ENCODE measurements at places on chromosomes 3 and 15. TPM values are rescaled to one million over a fixed set of nuclear protein-coding genes. Genes with fewer than 3 reads are reported as not detected.

Gene DUOXA2
- not detected for total RNA-seq

Gene EPHA6
- not detected for total RNA-seq

Gene LMOD3
- not detected for total RNA-seq

Gene GOLGA8S
- not detected for total RNA-seq

Gene NGRN
- 82.9 TPM for total RNA-seq

Gene CSTA
- total RNA-seq = not detected

Gene GOLGA6B
- not detected for total RNA-seq

- peak; percentile 21 for DNase-seq
Observed at GRCh38 chr3:14857506-14857905, 38.7 kb downstream of the FGD5 start.

DNA sequence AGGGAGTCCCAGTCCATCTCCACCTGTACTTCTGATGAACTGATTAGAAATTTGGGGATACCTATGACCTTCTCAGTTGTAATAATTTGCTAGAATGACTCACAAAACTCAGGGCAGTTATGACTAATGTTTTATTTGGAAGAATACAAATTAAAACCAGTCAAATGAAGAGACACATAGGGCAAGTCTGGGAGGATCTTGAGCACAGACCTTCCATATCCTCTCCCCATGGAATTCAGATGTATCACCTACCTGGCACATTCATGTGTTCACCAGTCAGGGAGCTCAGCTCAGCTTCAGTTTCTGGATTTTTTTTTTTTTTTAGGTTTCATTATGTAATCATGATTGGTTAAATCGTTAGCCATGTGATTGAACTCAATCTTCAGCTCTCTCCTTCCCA, 247.7 kb downstream of the VGLL3 start:
- no peak for DNase-seq

- no peak for DNase-seq
Observed at GRCh38 chr3:30504939-30505338, 101.5 kb upstream of the TGFBR2 start.

DNA sequence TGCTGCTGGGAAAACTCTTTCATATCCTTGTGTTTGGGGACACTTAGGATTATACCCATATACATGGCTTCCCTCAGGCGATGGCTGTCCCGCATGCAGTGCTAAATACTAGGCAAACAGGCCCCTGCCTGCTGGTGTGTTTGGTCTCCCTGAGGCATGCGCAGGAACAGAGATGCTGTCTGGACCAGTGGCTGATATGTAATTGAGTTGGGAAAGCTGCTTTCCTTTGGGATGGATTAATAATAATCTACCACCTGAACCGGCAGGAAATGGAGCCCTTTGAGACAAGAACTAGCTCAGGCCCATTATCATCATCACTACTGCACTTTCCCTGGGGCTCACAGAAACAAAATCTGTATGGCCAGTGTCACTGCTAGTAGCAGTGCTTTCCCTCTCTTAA, 18.0 kb downstream of the ZDHHC3 start:
- DNase-seq = no peak

DNA sequence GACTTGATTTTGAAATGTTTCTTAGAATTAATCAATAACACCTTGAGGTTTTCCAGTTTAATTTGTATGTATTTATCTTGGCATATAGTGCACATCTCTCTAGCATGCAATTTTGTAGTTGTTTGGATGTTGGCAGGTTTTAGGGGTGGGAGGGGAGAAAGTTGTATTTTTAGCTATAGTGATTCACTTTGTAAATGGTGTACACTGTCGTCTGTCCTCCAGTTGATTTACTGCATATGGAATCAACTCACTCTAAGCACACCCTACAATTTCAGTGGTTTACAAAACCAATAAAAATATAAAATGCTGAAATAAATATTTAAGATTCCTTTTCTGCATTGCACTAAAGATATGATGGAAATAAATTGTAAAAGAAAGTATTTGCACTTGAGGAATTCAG, 199.1 kb downstream of the CDIN1 start:
- peak; percentile 60 for DNase-seq

- peak; percentile 97 for DNase-seq
Observed at GRCh38 chr3:120615847-120616609, 19.9 kb downstream of the NDUFB4 start.

DNA sequence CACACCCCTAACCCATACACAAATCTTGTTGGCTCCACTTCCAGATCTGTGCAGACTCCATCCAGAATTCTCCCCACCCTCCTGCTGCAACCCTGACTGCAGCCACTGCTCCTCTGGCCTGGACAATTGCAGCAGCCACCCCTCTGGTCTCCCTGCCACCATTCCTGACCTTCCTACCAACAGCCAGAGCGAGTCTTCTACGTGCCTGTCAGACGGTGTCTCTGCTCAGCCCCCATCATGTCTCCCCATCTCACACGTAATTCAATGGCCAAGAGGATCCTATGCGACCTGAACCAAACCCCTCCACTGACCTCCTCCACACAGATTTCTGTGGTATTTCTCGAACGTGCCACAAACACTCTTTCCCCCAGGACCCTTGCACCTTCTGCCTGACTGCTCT, 103.3 kb downstream of the TPRA1 start:
- DNase-seq = no peak

DNA sequence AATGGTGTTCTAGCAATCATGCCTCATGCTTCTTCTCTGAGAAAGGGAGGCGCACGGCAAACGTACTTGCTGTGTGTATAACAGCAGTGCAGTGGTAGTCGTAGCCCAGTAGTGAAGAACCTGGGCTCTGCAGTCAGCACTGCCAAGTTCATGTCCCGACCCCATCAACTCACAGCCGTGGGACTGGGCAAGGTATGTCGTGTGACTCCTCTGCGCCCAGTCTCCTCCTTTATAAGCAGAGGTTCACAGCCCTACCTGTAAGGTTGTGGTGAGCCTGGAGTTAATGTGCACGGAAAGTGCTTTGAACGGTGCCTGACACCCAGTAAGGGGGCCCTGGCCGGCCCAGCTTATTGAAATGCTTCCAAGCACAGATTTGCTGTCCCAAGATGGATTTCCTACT, 26.6 kb downstream of the EHD4 start:
- no peak for DNase-seq

DNA sequence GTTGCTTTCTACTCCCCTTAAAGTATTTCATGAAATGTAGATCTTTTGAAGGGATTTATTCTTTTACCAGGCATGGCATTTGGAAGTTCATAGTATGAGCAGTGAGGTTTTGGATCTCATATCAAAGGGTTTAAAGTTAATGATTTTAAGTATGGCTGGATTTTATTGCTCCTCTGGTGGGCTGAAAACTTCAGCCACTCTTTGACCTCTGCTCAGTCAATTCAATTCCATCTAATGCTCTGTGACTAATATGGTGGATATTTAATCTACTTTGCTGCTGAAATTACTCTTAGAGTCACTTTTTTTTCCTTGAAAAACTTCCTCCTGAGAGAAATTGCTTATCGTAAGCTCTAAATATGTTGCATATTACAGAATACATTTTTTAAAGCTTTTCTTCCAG, 218.6 kb downstream of the NR2F2 start:
- DNase-seq = no peak

DNA sequence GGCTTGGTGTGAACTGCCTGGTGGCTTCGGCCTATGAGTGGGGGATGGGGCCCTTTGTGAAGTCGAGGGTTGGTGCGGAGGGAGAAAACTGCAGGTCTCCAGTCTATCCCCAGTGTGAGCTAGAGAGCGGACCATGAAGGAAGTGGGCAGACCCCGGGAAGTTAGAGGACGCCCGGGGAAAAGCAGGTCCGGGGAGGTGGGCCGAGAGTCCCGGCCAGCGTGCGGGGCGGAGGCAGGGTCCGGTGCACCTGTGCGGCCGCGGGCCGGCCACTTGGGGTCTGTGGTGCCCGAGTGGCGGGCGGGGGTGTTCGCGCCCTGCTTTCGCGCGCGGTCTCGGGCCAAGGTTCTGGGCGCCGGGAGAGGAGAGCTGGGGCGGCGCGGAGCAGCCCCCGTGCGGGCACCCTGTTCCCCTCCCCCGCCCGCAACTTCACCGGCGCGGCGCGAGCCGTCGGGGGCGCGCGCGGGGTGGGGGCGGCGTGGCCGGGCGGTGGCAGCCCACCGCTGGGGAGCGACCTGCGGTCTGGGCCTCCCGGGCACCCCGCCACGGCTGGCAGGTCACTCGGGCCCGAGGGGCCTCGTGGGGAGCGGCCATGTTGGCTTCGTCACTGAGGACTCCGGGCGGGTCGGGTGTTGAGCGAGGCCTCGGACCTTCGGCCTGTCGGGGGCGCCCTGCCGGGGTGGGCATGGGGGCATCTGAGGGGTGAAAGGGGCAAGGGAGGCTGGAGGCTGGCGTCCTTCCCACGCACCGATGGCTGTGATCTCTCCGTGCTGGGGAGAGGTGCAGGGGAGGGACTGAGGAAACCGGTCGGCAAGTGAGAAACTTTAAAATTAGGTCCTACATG, 4.8 kb downstream of the UBE2E1 start:
- no peak for DNase-seq

GRCh38 chr3:185927501-185928200, 10.2 kb downstream of the TRA2B start:
- DNase-seq = no peak

DNA sequence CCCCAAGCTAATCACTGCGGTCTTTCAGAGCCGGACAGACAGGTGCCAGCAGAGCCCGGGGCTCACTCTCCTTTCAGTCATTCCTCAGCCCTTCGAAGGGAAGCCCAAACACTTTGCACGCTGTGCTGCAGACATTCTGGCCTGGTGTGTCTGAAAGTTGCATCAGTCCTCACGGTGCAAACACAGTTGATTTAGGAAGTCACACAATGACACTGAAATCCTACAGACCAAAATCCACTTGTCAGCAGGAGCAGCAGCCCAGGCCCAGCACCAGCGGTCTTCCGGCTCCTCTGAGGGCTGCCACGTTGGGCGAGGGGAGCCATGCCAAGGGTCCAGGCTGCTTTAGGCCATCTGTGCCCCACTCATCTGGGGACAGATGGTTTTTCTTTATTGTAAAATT, 61.6 kb downstream of the RGMA start:
- no peak for DNase-seq

- no peak for DNase-seq
Observed at GRCh38 chr15:91022832-91023129, 387 bp upstream of the VPS33B start.

DNA sequence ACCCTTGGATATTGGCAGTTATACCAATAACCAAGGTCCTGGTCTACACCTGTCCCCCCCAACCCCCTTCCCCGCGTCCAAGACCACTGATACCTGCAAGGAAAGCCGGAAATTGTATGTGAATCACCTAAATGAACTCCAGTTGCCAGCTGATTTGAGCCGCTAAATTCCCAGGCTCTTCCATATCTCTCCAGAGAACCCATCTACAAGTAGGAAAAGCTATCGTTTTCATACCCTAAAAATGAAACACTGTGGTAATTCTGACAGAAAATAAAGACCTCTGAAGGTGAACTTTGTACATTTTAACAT, 114.2 kb upstream of the ICE2 start:
- DNase-seq = no peak

GRCh38 chr3:64908251-64908685, 220.5 kb upstream of the ADAMTS9 start:
- DNase-seq = peak; percentile 50

- DNase-seq = no peak
Observed at GRCh38 chr3:192747145-192747544, 19.8 kb upstream of the FGF12 start.

GRCh38 chr3:4043867-4044575, 244.8 kb downstream of the LRRN1 start:
- DNase-seq = no peak
